ENCODE measurements at places on chromosomes 7 and 10.

GRCh38 chr10:31822150-31822549, 106.5 kb downstream of the ARHGAP12 start:
- no peak for DNase-seq

DNA sequence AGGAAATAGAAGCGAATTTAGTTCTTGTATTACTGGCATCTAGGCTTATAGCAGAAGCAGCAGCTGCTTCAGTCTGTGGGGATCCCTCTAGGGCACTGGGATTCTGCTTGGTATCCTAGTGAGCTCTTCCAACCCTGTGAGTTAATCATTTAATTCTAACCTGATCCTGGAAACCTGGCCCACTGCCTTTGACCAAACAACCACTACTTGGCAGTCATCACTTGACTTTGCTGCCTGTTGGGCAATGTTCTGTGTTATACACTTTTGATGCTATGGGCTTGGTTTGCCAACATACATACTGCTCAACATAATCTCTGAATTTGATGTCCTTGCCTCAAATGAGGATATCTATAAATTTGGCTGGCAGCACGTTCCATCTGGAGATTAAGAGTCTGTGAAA, 813.4 kb downstream of the ANKRD7 start:
- no peak for DNase-seq

DNA sequence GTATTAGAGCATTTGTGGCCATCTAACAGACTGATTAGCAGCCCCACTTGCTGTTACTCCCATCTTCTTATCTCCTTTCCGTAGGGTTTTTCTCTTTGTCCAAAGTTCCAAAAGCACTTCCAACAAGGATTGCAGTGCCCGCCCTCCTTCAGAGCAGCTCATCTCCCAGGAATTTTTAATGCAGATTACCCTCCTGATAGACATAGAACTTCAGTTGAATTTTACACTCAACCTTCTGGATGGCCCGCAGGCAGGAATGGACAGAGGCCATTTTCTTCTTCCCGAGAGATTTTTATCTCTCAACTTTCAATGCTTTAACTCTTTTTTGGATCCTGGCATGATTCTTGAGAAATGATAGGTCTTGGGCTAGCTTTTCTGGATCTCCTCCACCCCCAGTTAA, 23.3 kb downstream of the PRKG1 start:
- DNase-seq = no peak

DNA sequence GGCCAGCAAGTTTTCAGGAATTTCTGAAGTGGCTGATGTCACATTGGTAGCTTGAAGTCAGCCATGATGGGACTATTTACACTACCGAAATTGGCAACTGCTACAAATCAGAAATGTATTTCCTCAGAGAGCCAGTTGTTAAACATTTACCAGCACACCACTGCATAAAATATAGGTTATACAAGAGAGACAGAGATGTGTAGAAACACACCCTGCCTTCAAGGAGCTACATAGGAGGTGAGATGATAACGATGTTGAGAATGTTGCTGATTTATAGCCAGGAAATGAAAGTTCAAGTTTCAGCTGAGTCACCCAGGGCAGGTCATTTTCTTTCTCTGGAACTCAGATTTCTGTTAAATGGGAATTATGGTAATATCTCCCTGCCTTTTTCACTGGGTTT, 46.0 kb upstream of the TCF7L2 start:
- DNase-seq = no peak

DNA sequence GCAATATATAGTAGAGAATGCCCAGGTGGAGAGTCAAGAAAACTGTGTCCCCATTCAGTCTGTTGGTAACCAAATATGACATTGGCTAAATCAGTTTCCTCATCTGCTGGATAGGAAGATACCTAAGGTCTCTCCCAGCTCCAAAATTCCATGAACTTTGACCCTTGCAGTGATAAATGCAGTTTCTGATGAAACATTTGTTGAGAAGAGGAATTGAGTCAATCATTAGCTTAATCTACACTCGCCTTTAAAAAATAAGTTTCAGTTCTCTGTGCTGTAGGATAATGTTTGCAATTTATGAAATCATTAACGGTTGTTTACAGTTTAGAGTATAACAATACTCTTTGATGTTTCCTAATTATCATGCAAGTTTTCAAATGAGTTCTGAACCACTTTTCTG, 38.0 kb upstream of the SLC25A13 start:
- no peak for DNase-seq

GRCh38 chr10:86715156-86715795, 41.1 kb upstream of the BMPR1A start:
- no peak for DNase-seq

DNA sequence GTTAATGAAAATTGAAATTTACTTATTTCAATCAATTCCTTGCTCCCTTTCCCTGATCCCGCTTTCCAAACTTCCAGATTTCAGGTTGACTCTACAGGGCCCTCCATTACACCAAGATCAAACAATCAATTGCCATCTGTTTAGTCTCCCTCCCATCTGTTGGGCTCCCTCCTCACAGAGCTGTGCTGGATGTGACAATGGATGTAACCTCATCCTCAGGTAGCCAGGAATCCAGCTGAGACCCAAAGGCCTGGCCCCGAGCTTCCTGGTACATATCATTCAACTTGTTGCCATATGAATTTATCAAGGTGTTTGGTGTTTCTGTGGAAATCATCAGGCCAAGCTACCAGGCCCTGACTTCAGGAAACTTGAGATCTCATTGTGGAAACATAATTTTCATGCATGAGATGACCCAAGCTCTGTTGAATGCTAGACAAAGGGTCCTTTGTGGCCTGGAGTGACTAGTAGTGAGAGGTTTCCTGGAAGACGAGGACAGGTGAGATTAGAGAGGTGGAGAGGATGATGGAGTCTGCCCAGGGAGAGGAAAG, 148.6 kb upstream of the PDE1C start:
- no peak for DNase-seq

DNA sequence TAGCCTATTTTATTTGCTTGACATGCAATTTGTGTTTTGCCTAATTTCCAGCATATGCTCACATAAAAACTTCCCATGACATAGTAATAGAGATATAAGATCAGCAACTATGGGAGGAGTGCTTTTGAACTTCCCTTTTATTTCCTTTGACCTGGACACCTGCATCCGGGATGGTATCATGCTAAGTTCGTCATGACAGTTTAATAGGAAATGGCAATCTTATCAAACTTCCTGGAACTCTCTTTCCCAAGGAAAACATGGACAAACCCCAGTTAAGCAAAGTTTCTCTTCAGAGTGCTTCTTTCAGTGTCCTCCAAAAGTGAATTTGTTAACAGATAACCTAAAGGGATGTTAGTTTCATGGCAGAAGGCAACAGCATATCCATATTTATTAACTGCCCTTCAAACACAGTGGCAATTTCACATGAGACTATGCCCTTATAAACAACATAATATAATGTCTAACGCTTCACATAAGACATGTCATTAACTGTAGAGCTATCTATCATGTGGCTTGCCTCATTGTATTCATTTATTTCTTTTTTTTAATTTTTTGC, 474.7 kb upstream of the SEMA3A start:
- no peak for DNase-seq

- no peak for DNase-seq
Observed at GRCh38 chr7:76037310-76037709, 10.5 kb downstream of the STYXL1 start.

GRCh38 chr10:95360122-95360714, 69.4 kb upstream of the PDLIM1 start:
- no peak for DNase-seq

DNA sequence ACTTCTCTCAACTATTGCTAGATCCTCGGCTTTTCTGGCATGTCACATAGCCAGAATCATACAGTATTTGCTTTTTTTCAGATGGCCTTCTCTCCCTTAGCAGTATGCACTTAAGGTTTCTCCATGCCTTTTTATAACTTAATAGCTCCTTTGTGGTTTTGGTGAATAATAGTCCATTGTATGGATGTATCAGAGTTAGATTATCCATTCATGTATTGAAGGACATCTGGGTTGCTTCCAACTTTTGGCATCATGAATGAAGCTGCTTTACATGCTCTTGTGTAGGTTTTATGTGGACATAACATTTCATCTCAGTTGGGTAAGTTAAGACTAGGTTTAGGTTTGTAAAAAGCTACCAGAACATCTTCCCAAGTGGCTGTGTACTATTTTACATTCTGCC, 4.6 kb downstream of the ATP5F1C start:
- DNase-seq = no peak

DNA sequence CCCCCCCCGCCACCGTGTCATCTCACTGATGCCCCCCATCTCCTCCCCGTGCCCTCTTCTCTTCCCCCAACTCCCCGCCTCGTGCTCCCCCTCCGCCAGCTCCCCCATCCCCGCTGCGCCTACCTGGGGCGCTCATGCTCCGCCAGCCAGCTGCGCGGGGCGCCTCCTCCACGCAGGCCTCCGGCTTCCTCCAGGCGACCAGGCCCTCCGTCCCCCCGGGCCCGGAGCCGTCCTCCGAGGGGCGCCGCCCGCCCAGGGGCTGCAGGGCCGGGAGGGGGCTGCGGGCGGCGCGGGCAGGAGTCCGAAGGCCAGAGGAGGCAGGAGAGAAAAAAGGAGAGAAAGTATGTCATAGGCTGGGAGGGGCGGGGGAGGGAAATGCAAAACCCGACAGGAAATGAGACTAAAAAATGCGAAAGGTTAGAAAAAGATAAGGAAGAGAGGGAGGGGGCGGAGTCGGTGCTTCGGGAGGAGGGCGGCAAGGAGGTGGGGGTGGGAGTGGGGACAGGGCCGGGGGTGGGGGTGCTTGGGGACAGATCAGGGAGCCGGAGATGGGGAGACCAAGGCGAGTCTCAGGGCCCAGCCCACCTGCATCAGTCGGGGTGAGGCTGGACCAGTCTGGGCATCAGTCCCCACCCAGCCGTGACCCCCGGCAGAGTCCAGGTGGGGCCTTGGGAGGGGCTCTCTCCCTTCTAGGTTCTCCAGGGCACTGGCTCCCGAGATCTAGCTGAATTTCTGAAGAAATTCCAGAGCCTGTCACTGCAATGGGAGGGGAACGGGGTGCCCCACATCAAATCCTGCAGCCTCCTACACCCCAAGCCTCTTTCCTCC, at the start of gene CARD11:
CARD11 (minus strand) TSS at position 324 of the 828 bp plus-strand sequence. CDS start 85,361 bp downstream, outside the sequence.
- DNase-seq = peak; percentile 38

- no peak for DNase-seq
Observed at GRCh38 chr7:102811942-102812678, 63.3 kb downstream of the FAM185A start.

- DNase-seq = no peak
Observed at GRCh38 chr7:31958226-31958625, 112.0 kb downstream of the PDE1C start.

GRCh38 chr7:6012355-6013104, 3.5 kb downstream of the AIMP2 start:
- no peak for DNase-seq

DNA sequence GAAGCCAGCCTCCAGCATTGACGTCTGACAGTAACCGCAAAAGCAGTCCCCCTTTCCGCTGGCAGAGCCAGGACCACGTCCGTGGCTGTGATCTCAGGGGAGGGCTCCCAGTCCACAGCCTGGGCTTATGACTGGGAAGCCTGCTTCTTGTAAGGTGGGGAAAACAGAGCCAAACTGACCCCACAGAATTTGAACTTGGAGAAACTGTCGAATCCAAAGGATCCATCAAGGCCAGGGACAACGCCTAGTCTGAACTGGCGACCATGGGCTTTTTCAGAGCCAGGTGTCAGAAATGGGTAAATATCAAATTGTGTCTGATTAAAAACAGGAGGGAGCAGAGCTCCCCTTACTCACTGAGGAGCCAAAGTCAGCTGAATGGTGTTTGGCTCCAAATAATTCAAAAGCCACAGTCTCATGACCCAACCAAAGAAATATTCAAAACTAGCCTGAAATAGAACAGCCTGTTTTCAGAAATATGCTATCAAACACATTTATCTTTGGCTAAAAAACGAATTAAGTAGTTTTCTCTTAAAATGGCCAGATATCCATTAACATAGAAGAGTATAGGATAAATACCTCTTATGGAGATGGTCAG, 751.4 kb upstream of the GALNT17 start:
- DNase-seq = no peak

DNA sequence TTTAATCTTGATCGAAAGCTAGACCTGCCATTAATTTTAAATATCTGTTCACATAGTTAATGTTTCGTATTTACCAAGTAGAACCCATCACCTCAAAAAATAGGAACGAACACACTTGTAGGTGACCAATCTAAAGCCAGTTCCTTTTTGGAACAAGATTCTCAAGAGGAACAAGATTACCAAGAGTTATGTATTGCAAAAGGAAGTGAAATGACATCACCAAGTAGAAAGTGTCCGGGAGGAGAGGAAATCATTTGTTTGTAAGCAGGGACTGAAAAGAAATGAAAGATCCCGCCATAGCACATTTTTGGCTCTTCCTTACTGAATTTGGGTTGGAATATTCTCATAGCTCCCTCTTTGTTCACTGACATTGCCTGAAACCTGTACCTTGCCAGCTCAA, 1200.5 kb downstream of the SORCS1 start:
- no peak for DNase-seq

GRCh38 chr10:71152043-71152442, 60.3 kb upstream of the UNC5B start:
- DNase-seq = no peak

DNA sequence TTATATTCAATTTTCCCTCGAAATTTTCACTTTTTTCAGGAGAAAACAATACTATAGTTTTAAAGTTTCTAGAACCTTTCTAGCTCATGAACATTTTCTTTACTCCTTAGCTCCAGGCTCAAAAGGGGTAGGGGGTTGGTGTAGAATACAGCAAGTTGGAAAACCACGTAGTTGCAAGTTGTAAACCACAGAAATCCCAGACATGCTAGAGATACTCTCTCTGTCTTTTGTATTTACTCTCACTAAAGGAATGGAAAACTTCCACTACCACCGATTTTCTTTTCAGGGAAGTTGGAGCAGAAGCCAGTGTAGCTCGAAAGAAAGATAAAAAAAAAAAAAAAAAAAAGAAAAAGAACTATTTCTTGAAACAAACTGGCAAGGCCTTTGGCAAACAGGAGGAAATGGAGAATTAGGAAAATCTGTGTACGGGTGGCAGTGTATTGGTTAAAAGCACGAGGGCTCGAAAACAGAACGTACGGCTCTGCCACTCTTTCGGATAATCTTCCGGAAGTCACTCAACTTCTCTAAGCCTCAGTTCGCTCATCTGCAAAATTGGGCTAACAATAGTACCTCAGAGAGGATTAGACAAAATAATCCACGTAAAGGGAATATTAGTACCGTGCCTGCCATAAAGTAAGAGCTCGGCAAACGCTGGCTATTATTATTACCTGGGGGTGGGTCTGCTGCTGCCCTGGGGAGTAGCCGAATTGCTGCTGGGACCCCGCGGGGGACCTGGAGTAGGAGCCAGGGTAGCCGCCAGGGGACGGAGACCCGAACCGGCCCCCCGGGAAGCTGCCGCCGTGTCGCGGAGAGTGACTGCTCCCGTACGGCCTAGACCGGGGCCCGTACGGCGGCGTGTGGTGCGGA, 628 bp downstream of the MPLKIP start:
- no peak for DNase-seq

GRCh38 chr7:12557282-12557681, 13.2 kb upstream of the SCIN start:
- no peak for DNase-seq

Data from stimulated activated CD8-positive, alpha-beta memory T cell treated with anti-CD3 and anti-CD28 coated beads, Interleukin-2, amount 100 ng/mL, for 48 hours (primary cell).